ENCODE measurements at places on chromosomes 3 and 15.

GRCh38 chr3:167288737-167289136 lies 91.4 kb downstream of the ZBBX start:
- DNase-seq, result no peak

GRCh38 chr3:67882981-67883380 lies 228.6 kb upstream of the SUCLG2 start:
- DNase-seq, result no peak

- DNase-seq, result no peak
These were observed 22.9 kb upstream of the THUMPD3 start for GRCh38 chr3:9339761-9340471.

- no peak for DNase-seq
These were observed 107.1 kb upstream of the PTX3 start for GRCh38 chr3:157329551-157329950.

DNA sequence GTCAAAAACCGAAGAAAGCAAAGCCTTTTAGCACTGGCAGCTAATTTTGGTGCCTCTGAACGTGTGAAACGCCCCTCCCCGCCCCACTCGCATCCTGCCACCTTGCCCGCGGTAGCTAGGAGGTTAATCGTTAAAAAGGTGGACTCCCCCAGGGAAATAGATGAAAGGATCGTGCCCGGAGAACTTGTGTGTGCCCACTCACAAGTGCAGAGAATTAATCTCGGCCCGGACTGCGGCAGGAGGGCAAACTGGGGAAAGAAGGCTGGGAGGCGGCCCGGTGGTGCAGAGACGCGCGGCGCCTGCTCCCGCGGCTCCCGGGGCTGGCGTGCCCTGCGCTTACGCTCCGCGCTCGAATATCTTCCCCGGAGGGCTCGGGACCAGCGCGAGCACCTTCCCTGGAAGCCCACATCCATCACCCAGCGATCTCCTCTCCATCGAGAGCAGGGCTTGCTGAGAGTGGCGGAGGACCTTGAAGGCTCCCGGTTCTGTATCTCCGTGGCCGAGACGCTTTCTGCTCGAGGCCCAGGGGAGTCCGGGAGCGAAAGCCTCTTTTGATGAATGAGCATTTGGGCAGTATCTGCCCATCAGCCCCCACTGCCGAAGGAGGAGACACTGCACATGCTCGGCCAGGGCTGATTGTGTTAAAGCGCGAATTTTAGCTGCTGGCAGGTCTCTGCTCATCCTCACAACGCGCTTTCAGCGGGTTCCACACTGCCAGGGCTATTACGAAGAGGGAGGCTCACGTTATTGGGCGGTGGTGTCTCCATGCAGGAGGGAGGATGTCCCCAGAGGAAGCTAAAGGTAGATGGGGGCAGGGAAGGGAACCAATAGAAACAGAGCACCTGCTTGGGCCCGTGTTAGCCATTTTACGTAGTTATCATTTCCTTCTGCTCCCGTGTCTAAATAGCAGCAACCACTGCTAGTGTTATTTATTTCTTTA lies 1.3 kb upstream of the SPTSSB start:
- no peak for DNase-seq

GRCh38 chr15:73584699-73585420 lies 48.3 kb downstream of the NPTN start:
- DNase-seq, result no peak

GRCh38 chr3:47646362-47646761 lies 67.7 kb upstream of the CSPG5 start:
- no peak for DNase-seq

DNA sequence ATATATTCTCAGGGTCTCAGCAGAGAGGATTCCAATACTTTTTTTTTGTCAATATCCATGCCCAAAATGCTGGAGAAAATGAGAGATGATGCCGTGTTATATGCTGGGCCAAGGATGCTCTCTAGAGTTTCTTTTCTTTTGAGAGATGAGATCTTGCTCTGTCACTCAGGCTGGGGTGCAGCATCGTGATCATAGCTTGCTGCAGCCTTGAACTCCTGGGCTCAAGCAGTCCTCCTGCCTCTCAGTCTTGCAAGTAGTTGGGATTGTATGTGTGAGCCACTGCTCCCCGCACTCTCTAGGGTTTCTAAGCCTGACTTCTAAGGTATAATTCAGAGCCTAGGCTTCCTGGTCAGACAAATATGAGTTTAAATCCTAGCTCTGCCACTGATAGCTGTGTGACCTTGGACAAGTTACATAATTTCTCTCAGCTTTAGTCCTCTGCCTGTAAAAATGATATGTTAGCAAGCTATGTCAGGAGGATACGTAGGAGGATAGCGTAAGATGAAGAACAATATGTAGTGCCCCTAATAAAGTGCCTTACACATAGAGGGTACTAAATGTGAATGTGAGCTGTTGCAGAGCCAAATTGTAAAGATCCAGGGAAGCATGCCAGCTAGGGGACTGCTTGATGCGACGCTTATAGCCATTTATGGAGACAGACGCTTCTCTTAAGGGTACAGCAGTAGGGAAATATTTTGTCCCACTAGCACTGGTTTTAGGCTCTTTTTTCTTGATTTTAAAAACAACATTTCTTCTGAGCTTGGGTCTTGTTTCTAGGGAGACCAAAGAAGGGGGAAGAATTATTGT lies 7.4 kb downstream of the STARD9 start:
- DNase-seq, result no peak

DNA sequence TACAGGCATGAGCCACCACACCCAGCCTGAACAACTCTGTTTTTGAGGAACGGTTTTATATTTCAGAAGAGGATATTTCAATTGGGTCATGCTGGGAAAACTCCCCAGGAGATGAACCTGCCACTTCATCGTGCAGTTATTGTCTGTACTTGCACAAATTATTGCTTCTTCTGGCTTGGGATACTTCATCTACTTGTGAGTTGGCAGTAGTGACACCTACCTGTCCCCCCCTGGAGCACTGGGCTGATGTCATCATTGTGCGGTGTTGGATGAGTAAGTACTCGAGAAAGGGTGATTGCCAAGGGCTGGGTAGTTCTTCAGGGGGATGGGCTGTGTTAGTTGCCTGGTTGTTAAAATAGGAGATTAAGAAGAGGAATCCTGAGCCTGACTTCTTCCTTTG lies 85.1 kb upstream of the SAMMSON start:
- DNase-seq, result no peak

GRCh38 chr3:123371426-123371825 lies 77.5 kb downstream of the ADCY5 start:
- DNase-seq, result no peak

All from stimulated activated CD8-positive, alpha-beta memory T cell treated with anti-CD3 and anti-CD28 coated beads, Interleukin-2, amount 100 ng/mL, for 1 hour (primary cell).